ENCODE measurements at places on chromosomes 6 and 20.

- DNase-seq: no peak
Observed at GRCh38 chr6:21664314-21665109, 71.0 kb downstream of the SOX4 start.

DNA sequence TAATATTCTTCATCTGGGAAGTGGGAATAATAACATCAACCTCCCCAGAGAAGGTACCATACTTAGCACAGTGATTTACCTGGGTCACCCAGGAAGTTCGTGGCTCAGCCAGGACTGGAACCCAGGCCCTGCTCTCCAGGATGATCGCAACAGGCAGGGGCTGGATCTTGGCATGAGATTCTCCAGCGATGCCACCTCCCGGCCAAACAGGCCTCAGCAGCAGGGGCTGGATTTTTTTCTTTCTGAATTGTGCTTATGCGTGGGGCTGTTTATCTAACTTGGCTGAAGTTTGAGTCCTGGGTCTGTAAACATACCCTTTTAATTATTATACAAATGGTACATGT lies 129.5 kb upstream of the PTPN1 start:
- DNase-seq: no peak

- no peak for DNase-seq
Observed at GRCh38 chr20:20780127-20780824, 67.8 kb upstream of the RALGAPA2 start.

- DNase-seq: no peak
Observed at GRCh38 chr6:38316099-38316868, 323.4 kb downstream of the BTBD9 start.

DNA sequence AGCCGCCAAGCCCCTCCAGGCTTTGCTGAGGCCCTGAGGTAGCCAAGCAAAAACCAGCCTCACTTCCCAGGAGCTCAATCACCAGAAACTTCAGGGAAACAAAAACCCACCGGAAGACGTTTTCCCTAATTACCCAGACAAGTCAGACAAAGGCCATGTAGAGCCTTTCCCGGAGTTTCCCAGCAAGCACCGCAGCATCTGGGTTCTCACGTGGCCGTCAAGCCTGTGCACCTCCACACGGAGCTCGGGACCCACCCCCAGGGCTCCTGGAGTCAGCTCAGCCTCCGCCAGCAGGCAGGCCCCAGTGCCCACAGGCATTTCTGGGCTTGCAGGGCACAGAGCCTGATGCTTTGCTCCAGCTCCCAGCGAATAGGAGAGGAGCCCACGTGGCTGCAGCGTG lies 10.1 kb upstream of the MRGBP start:
- DNase-seq: no peak

DNA sequence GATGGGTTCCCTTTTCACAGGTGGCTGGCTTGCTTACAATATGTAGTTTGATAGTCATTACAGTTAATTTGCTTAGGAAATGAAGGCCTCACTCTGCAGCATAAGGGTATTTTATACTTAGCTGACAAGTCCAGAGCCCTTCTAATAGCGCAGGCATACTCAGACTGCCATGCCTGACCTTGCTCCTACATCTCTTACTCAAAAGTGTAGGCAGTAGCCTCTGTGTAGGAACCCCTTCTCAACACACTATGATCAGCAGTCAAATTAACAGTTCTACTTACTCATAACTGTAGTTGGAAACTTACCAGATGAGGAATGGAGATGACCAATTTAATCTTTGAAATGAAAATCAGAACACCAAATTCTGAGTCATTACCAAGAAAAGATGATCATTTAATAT lies 373.5 kb downstream of the TBC1D32 start:
- no peak for DNase-seq

DNA sequence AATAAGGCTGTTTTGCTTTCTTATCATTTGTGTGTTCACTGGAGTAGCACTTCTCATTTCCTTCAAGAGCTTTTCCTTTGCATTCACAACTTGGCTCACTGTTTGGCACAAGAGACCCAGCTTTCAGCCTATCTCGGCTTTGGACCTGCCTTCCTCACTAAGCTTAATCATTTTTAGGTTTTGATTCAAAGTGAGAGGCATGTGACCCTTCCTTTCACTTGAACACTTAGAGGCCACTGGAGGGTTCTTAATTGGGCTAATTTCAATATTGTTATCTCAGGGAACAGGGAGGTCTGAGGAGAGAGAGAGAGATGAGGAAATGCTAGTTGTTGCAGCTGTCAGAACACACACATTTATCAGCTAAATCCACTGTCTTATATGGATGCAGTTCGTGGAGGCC lies 82.9 kb upstream of the SCAF8 start:
- DNase-seq: no peak

DNA sequence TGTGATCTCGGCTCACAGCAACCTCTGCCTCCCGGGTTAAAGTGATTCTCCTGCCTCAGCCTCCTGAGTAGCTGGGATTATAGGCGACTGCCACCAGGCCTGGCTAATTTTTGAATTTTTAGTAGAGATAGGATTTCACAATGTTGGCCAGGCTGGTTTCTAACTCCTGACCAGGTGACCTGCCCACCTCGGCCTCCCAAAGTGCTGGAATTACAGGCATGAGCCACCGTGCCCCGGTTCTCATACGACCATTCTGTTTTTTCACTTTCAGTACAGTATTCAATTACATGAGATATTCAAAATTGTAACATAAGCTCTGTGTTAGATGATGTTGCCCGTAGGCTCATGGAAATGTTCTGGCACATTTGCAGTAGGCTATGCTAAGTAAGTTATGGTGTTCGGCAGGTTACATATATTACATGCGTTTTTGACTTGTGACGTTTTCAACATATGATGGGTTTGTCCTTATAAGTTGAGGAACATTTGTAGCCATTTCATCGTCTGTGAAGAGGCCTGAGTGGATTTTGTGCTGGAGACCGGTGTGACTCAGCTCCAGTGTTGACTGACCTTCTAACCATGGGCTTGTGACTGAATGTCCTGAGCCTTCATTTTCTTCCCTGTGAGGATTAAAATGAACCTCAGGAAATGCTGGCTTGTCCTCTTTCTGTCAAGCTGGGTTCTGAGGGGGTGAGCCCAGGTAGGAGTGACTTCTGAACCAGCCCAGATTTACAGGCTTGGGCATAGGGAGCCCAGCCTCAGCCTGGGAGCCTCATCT lies 12.2 kb downstream of the PPARD start:
- DNase-seq: no peak

GRCh38 chr6:2767657-2768524 lies 2.7 kb downstream of the WRNIP1 start:
- no peak for DNase-seq

All from HAP-1 (cell line).